Left renal pelvis (tissue), 4 donors: ENCODE measurements at places on chromosomes 2 and 18.

DNA sequence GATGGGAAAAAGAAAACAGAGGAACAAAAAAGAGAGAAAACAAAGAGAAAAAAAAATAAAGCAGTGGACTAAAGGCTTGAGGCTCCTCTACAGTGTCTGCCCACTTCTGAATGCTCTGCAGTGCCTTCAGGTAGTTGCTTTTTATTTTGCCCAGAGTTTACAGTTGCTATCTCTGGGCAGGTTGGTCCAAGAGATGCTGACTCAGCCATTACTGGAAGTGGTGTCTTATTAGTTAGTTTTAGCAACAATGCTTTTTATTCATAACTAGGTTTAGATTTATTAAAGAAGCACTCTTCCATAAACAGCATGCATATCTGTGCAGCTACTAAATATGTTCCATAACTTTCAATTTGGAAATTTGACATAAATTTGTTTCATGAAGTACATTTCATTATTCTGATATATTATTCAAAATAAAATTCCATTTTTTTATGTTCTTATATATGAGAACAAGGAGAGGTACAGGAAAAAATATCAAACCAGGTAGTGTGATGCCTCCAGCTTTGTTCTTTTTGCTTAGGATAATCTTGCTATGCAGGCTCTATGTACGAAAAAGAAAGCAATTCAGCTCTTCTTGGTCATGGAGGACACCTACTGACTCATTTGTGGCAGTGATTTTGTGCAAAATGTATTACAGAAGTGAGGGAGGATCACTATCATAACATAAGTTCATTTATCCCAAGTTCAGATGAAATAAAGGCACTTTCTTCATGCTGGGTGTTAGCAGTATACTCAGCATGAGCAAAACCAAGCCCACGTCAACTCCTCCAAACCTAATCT lies 69.5 kb downstream of the RPIA start:
- no peak for DNase-seq

DNA sequence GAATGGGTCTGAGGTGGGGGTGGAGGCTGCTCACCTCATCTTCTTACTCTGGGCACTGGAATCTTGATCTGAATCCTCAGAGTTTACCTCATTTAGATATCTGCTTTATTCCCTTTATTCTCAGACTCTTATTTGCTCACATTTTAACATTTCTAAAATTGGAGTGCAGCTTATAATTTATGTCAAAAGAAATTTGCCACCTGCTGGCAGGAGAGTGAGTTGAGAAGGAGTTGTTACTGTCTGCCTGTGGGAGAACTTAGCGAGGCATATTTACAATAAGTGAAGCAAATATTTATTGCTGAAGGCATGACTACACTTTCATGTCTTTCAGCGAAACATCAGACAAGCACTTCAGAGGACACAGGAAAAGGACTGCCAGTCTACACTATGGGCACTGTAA lies 16.4 kb upstream of the KIAA2012 start:
- no peak for DNase-seq

- no peak for DNase-seq
These were observed 437.6 kb downstream of the DLGAP1 start for GRCh38 chr18:4017480-4017879.

GRCh38 chr2:49901202-49902065 lies 747.1 kb upstream of the FSHR start:
- DNase-seq = no peak

- DNase-seq = no peak
These were observed 22.9 kb downstream of the CCBE1 start for GRCh38 chr18:59674186-59674902.

DNA sequence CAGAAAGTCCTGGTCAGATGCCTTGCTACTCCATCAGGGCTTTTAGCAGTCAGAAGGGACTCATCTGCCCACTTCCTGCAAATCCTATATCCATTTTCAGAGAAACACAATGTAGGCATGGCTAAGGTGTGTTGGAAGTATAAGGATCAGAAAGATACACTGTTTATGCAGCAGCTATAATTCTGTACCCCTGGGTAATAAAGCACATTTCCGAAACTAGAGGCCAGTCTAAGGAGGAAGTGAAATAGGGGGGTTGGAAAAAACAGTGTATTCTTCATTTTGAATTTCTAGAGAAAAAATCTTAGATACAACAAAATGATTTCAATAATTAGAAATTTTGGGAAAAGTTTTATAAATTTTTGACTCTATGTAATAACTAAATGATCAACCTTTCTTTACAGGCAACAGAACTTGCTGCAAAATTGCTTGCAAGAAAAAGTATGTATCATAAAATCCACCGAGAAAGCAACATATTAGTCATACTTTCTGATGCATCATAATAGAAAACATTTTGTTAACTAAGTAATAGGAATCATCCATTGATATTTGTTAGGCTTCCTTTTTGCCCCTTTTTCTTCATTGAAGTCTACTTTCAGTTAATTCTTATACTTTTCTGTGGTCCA lies 47.4 kb downstream of the FSIP2 start:
- no peak for DNase-seq

DNA sequence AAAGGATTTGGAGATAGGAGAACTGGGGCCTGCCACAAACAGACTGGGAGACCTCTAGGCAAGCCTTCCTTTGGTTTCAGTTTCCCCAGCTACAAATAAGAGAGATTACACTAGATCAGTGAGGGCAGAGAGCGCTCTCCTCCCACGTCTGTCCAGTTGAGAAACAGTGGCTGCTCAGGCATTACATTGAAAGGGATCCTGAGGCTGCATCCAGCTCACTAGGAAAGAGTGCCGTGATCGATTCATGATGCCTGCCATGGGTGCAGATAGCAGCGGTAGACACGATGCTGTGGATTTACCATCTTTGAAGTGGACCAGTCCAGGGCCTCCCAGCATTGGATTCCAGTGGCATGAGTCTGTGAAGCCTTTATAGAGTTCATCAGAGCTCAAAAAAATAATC lies 62.6 kb downstream of the EN1 start:
- no peak for DNase-seq

- DNase-seq = no peak
These were observed 40.0 kb downstream of the PKDCC start for GRCh38 chr2:42087857-42088195.

- no peak for DNase-seq
These were observed 68.7 kb downstream of the CDH2 start for GRCh38 chr18:28108254-28108653.
